ENCODE measurements at places on chromosomes 3 and 15.

GRCh38 chr3:98596541-98597500 lies 3.4 kb upstream of the CPOX start:
- peak; percentile 20 for DNase-seq

- DNase-seq = no peak
Observed at GRCh38 chr3:60754617-60755016, 496.6 kb downstream of the FHIT start.

GRCh38 chr3:13715167-13715954 lies 164.5 kb downstream of the WNT7A start:
- no peak for DNase-seq

DNA sequence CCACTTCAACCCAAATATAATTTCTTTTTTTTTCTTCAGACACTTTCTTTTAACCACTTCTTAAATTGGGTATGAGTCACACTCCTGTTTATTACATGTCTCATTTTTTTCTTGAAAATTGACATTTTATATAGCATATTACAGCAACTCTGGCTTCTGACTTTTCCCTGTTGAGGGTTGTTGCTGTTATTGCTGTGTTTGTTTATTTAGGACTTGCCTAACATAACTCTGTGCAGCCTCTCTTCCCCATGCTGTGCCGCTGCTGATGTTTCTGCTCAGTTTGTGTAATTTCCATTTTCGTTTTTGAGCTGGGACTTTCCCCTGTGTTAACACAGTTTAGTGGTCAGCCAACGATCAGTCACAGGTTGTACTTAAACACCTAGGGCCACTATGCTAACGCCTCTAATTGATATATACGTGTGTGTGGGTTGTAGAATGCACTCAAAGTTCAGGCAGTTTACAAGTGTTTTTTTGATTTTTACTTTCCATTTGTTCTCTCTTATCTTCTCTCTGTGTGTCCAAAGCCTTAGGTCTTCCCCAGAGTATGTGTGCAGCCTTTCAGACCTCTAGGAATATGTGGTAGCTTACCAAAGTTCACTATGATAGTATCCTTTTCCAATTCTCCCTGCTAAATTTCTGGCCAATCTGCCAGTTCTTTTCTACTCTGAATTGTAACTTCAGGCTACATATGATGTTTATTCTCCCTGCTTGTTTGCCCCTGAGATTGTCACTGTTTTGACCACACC lies 337.2 kb downstream of the ZBTB20 start:
- DNase-seq = peak; percentile 23

DNA sequence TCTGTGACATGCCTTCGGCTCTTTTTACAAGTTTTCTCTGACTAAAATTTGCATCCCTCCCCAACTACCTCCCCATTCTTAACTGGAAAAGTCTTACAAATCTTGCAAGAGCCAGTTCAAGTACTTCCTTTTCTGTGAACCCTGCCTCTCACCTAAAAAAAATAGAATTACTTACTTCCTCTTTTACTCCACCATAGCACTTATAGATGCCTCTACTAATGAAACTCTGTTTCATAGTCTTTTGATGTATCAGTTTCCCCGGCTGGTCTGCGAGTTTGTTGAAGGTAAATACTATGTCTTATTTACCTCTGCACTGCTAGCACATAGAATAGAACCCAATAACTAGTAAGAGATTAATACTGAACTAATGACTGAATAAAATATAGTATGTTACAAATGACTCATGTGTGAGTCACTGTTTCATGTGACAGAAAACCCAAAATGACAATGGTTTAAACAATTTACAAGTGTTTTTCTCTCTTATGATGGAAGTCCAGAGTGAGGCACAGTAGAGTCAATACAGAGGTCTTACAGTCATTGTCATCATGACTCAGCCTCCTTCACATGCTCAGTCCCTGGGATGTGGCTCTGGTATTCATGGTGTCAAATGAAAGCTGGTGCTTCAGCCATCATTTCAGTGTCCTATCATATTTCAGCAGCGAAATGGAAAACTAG lies 393.5 kb downstream of the RSL24D1 start:
- no peak for DNase-seq

- no peak for DNase-seq
Observed at GRCh38 chr15:78714890-78715289, 73.9 kb upstream of the CHRNB4 start.

DNA sequence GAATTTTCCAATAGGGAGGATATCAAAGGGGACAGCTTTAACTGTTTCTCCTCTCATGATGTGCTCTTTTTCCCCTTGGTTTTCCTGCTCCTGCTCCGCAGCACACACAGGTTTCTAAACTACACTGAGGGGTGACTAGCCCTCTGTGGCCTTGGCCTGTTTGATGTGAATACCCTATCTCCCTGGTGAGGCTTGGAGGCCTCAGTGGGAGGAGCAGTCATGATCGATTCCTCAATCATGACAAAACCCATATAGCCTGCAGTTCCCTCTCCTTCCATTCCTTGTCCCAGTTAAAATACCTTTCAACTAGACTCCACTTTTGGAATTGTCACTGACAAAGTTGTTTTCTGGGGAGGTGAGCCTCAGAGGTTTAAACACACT lies 24.0 kb upstream of the USP3 start:
- no peak for DNase-seq

DNA sequence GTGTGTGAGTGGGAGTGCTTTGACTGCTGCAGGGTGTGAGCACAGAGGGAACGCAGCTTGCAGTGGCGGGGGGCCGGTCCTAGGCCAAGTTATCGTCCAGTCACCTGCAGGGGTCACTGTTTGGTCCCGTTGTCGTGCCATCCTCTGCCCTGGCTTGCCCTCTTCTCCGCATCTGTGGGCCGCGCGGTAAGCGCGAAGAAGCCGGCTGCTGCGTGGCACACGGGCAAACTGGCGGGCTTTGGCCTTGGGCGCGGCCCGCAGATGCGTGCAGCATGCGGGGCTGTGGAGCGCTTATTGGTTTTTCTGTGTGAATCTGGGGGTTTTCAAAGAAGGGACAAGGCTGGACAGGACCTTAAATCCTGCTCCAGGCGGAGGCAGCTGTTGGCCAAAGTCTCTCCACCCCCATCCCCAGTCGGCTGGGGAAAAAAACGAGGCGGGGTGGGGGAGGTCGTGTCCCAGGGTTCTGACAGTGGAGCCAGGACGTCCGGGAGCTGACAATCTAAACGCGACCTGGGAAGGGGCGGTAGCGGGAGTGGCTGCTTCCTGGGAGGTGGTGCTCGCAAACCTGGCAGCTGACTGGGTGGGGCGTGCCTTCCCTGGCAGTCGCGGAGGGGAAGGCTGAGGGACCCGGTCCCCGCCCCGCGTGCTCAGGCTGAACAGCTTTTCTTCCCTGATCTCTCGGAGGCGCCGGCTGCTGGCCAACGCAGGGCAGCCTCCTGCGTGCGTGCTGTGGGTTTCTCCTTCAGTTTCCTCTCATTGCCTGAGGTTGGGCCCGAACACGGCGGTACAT lies 39.7 kb upstream of the VEPH1 start:
- peak; percentile 10 for DNase-seq

- no peak for DNase-seq
Observed at GRCh38 chr3:52347716-52348635, 31.9 kb downstream of the DNAH1 start.

- DNase-seq = peak; percentile 65
Observed at GRCh38 chr3:31377045-31377642, 155.6 kb upstream of the STT3B start.

GRCh38 chr15:51782357-51782896 lies 31.0 kb downstream of the TMOD2 start:
- DNase-seq = peak; percentile 25

- DNase-seq = no peak
Observed at GRCh38 chr15:40317580-40317979, 5.9 kb upstream of the INAFM2 start.

DNA sequence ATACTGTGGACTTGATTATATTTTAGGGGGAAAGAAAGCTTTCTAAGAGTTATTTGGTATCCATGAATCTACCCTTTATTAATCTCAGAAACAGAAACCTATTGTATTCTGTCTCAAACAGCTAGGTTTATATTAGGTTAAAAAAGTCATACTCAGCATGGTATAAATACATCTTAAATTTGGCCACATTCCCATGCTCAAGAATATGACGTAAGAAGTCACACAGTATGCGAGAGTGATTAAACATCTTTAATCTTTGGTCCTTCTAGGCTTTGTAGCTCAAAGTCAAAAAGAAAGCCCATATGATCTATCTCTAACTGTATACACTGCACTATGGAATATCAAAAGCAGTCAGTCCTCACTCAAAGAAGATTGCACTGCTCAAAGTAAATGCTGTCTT lies 131.4 kb downstream of the EPHA3 start:
- no peak for DNase-seq

DNA sequence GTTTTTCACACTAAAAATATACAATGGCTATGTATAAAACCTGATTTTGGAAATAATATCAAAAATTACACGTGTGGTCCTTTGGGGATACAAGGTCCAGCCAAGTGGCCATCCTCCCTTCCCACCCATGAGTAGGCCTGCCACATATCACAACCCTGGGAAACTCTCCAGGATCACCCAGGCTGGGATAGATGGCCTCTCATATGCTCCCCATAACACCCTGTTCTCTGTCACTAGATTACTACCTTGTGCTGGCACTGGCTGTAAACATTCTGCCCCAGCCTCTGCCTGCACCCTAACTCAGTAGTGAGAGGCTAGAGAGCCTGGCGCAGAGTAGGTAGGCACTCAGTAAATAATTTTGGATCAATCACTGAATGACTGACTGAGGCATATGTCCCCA lies 52.1 kb downstream of the CLDN18 start:
- DNase-seq = no peak

GRCh38 chr15:91224755-91225380 lies 124.8 kb downstream of the SV2B start:
- DNase-seq = peak; percentile 34

DNA sequence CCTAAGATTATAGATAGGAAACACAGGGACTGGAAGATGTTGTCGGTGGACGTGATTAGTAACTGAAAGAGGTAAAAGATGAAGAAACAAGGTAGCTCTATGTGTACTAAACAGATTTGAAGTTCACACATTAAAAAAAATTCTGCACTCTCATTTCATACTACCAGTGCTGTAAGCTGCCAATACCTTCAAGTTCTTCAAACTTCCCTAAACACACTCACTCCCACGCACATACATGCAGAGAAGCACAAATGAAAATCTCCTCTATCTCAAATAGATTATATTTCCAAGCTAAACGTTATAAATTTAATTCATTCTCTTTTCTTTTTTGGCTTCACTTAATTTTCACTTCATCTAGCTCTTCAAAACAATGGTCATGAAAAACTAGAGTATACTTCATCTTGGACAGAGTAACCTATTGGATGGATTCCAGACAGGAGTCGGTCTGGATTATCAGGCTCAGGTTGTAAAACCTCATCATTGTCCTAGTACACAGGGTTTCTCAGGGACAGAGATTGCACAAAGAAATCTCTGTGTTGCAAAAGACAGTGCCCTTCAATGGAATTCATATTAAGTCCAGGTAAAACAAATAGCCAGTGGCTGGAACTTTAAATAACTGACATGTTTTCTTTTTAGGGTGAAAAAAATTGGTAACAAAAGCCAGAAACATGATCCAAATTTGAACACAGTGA lies 408.1 kb upstream of the ZNF385D start:
- DNase-seq = peak; percentile 62

GRCh38 chr3:127419641-127420553 lies 132.1 kb upstream of the PRR20G start:
- DNase-seq = no peak

Measured in small intestine (tissue), 16 donors.